Transverse colon (tissue), 4 donors: ENCODE measurements at places on chromosomes 5 and 9. TPM values are rescaled to one million over a fixed set of nuclear protein-coding genes. Genes with fewer than 3 reads are reported as not detected.

Gene C5
- 0.20 TPM for total RNA-seq

GRCh38 chr9:72648324-72649126 lies 127.1 kb downstream of the TMC1 start:
- H3K27ac ChIP-seq = no peak overlapping the region
- H3K4me1 ChIP-seq = no peaks in the 10 kb centered on the region
- H3K36me3 ChIP-seq = no peaks in the 10 kb centered on the region

GRCh38 chr5:103358305-103358995 lies 99.9 kb downstream of the MACIR start:
- no peaks in the 10 kb centered on the region for H3K4me1 ChIP-seq
- no peak for DNase-seq
- no peaks in the 10 kb centered on the region for H3K27me3 ChIP-seq
- no peak overlapping the region for H3K27ac ChIP-seq
- no peak overlapping the region for H3K4me3 ChIP-seq

DNA sequence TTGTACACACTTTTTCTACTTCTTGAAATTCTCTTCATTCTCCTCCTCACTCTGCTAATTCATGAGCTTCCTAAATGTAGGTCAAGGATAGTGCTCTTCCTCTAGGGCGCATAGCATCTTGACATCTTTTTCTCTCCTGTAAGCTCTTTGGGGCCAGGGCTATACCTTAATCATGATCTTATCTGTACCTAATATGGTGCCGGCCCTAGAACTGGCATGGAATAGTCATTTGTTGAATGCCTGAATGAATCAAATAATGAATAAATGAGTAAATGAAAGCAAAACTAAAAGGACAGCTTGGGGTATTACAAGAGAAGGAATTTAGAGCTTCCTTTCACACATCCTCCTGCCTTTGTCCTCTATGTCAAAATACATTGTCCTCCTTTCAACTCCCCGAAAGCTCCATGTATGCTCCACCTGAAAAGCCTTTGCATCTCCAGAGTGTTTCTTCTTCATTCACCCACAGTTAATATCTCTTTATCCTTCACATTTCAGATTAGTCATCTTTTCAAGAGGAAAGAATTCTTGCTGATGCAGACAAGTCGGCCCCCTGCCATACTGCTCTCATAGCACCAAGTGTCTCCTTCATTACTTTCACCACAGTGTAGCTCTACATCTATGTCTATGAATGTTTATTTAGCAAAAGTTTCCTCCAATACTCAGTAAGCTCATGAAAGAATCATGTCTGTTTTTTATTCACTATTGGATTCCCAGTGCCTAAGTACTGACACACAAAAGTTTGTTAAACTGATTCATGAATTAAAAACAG lies 16.4 kb upstream of the PPP2R2B start:
- H3K4me1 ChIP-seq = no peaks in the 10 kb centered on the region
- H3K4me3 ChIP-seq = no peak overlapping the region
- no peak for DNase-seq
- H3K27ac ChIP-seq = no peak overlapping the region

- H3K27me3 ChIP-seq = no peaks in the 10 kb centered on the region
- H3K4me1 ChIP-seq = peaks cover 26% of the 10 kb centered on the region
- H3K4me3 ChIP-seq = no peak overlapping the region
- H3K27ac ChIP-seq = no peak overlapping the region
- no peaks in the 10 kb centered on the region for H3K36me3 ChIP-seq
These were observed 47.7 kb downstream of the EHMT1 start for GRCh38 chr9:137666513-137666822.

DNA sequence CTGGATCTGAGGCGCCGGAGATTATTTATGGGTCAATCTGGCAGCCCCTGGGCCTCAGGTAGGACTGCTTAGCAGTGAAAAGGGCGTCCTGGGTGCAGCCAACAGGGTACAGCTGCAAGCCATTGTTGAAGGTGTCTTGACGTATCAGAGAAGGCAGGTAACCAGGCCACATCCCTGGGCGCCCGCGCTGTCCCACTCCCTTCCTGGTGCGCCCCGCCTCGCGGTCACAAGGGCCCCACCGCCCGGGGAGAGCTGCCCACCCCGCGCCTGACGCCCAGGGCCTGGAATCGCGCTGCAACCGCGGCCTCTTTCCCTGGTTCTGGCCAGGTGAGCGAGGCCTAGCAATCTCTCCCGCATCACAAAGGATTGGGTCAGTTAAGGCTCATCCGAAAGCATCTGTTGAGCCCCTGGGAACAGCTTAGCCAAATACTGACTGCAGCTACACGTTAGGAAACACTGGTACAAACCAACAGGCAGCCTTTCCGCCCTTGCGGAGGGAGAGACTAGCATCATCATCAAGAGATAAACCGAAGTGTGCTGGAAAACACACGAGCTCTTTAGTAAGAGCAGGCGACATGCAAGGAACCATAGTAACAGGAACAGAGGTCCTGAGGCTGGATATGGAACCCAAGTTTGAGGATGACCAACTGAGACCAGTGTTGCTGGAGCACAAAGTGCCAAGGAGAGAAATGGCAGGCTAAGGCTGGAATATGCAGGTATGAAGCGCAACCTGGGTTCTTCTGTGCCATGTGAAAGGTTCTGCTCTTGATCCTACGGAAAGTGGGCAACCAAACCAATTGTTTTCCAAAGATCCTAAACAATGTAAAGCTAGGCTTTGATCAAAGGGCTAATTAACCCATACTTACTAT lies 3.6 kb downstream of the RPS23 start:
- no peak overlapping the region for H3K27ac ChIP-seq
- no peak for DNase-seq
- H3K4me1 ChIP-seq = no peaks in the 10 kb centered on the region
- H3K4me3 ChIP-seq = no peak overlapping the region

GRCh38 chr9:126523611-126524111 lies 90.1 kb upstream of the LMX1B start:
- H3K27me3 ChIP-seq = peaks cover 72% of the 10 kb centered on the region
- H3K27ac ChIP-seq = no peak overlapping the region
- H3K36me3 ChIP-seq = no peaks in the 10 kb centered on the region
- no peak for DNase-seq
- no peak overlapping the region for H3K4me3 ChIP-seq
